ENCODE measurements at places on chromosomes 16 and 17. TPM values are rescaled to one million over a fixed set of nuclear protein-coding genes. Genes with fewer than 3 reads are reported as not detected.
A peak's percentile ranks its signal among the peaks of the same experiment; 100 is the strongest.

GRCh38 chr16:84806256-84806889 lies 13.4 kb upstream of the CRISPLD2 start:
- DNase-seq, result peak; percentile 92

- no peak for DNase-seq
Observed at GRCh38 chr16:17552351-17552750, 81.6 kb upstream of the XYLT1 start.

KRT27 gene
- not detected for total RNA-seq

LRRC37A gene
- 0.11 TPM for total RNA-seq

GRCh38 chr16:996681-997080 lies 15.1 kb downstream of the SOX8 start:
- DNase-seq, result no peak

MPP3 gene
- 17.7 TPM for total RNA-seq

- no peak for DNase-seq
Observed at GRCh38 chr16:86520317-86521210, 10.2 kb downstream of the FOXF1 start.

- no peak for DNase-seq
Observed at GRCh38 chr16:55559933-55560516, 6.5 kb upstream of the CAPNS2 start.

GRCh38 chr16:49431591-49432290 lies 58.1 kb downstream of the C16orf78 start:
- no peak for DNase-seq

DNA sequence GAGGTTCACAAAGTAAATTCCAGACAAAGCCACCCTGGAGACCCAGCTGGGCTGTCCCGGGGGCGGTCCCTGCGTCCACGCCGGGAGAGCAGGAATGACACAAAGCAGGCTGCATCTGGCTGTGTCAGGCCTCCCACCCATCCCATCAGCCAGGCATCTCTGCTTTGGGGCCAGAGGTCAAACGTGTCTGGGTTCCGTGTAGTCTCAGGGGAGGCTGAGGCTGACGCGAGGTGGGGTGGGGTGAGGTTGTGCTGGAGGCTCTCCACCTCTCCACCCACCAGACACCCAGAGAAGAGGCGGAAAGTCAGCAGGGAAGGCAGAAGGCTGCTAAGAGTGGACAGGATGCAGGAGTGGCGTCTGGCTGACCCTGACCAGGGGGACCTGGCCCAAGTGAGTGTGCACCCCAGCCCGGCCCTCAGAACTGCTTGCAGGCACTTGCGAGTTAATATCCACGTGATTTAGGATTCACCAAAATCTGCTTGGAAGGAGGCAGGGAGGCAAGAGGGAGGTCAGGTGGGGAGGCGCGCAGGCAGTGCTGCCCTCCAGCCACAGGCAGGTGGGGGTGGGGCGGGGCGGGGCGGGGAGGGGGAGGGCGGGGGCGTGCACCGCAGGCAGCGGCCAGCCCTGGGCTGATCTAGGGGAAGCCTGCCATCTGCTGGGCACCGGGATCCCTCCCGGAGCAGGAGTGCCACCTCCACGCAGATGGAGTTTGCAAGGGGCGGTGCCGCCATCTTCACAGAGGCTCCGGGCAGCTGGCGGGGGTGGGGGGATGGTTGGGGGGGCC lies 44.3 kb downstream of the TBC1D16 start:
- peak; percentile 65 for DNase-seq

PRAC2 gene
- total RNA-seq, result not detected

CEMP1 gene
- not detected for total RNA-seq

- DNase-seq, result no peak
Observed at GRCh38 chr17:80664217-80664790, 119.7 kb downstream of the RPTOR start.

GRCh38 chr16:4317532-4318450 lies 1.9 kb downstream of the GLIS2 start:
- DNase-seq, result peak; percentile 69

- no peak for DNase-seq
Observed at GRCh38 chr16:82924075-82924854, 297.5 kb downstream of the CDH13 start.

- DNase-seq, result peak; percentile 22
Observed at GRCh38 chr17:55273579-55274354, 9.0 kb downstream of the HLF start.

Measured in Daoy (cell line).